ENCODE measurements at places on chromosomes 12 and 14. TPM values are rescaled to one million over a fixed set of nuclear protein-coding genes. Genes with fewer than 3 reads are reported as not detected.

BCL2L14 gene
- total RNA-seq = not detected

EGLN3 gene
- 46.7 TPM for total RNA-seq

SMCO3 gene
- 1.0 TPM for total RNA-seq

CACNA2D4 gene
- total RNA-seq = 9.7 TPM

IL23A gene
- not detected for total RNA-seq

HOTAIR gene
- 9.7 TPM for total RNA-seq

DNA sequence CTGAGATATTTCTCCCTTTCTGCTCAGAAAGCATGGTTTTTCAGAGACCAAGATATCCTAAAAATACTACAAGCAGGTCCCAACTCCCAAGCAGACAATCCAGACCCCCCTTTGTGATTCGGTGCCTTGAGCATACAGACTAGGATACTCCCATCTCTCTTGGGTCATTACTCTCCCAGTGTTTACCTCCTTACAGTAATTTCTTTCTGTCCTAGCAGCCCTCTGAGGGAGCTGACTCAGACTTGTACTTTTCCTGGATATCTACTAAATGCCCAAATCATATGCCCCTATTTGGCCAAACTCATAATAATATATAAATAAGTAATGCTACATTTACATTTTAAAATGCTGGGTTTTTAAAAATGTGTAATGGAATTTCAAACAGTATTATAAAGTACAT lies 355.6 kb downstream of the LRIG3 start:
- no peak for DNase-seq

DNA sequence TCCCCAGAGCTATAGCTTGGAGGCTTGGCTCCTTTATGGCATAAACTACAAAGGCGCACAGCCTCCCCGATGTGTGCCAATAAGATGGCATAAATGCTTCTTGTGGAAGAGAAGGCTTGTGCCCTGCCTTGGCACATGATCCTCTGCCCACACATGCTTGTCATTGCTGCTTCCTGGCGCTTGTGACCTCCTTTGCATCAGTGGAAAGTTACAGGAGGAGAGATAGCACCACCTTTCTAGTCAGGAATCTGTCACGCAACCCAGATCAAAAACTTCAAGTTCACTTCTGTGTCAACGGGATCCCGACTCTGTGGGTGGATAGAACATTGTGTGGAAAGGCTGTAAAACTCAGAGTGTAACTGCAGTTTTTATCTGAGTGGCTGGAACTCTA lies 183.8 kb upstream of the HIF1A start:
- no peak for DNase-seq

DNA sequence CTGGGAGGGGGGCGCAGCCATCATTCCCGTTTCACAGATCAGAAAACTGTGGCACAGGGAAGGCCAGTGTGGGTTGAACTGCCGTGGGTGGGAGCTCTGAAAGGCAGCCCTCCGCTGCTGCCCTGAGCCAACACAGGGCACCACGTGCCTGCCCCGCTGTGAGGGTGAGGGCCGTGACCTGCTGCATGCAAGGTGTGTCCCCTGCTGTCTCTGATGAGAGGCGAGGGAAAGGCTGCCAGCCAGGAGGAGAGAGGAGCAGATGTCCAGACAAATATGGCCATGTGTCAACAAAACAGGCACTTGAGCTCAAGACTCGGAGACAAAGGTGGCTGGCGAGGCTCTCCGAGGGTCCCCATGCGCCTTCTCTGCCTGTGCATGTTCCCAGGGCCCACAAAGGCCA lies 108.8 kb downstream of the RBM19 start:
- no peak for DNase-seq

DNA sequence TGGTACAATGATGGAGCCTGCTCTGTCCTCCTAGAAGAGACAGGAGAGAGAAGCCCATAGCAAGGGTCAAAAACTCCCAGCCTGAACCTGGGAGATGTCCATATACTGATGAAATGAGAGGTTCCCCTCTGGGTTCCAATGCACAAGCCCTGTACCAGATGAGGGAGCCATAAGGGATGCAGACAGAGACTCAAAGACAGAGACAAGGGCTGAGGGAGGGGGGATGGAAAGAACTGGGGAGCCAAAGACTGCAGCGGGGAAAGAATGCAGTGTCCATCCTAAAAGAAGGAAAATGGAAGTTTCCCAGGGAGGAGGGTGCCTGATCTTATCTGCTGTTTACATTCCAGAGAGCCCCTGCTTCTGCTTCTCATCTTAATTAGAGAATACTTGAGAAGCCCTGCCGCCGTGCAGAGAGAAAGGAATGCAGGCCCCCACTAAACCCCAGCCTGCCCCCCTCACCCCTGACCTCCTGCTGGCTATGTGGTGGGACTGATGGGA lies 27.7 kb downstream of the KRT18 start:
- DNase-seq = no peak

DNA sequence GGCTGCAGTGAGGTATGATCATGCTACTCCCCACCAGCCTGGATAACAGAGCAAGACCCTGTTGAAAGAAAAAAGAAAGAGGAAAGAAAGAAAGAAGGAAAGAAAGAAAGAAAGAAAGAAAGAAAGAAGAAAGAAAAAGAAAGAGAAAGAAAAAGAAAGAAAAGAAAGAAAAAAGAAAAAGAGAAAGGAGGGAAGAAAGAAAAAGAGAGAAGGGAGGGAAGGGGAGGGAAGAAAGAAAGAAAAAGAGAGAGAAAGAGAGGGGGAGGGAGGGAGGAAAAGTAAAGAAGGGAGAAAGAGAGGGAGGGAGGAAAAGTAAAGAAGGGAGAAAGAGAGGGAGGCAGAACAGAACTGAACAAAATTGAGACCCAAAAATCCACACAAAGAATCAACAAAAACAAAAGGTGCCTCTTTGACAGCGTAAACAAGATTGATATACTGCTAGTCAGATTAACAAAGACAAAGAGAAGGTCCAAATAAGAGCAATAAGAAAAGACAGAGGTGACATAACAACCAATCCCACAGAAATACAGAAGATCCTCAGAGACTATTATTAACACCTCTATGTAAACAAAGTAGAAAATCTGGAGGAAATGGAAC lies 293.9 kb upstream of the AMIGO2 start:
- DNase-seq = no peak

- no peak for DNase-seq
Measured at GRCh38 chr12:96164951-96165811, 29.0 kb upstream of the ELK3 start.

DNA sequence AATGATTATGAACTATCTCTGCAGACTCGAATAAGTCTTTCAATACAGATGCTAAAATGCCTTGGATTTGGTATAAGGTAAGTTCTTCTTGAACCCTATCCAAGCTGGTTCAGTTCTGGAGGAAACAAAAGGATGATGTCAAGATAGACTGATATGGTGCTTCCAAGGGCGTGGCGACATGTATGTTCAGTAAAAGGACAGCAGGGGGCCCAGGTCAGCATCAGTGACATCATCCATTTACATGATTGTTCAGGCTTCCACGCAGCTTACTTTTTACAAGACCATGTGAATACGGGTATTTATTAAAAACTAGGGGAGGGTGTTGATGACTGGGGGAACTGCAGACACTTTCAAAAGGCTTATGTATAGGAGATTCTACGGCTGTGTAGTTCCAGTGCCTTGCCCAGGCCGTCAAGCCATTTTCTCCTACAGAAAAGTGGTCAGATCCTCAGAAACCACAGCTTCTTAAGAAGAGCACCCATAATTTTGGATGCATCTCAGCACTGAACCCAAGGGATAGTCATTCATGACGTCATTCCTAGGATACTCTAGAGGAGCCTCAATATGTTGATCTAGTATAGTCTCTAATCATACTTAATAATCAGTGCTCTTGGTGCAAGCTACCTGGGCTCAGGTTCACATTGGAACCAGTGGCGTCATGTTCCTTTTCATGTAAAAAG lies 527.7 kb downstream of the FUT8 start:
- DNase-seq = no peak

- peak; percentile 85 for DNase-seq
Measured at GRCh38 chr14:92254786-92255185, 68.2 kb upstream of the SLC24A4 start.

DNA sequence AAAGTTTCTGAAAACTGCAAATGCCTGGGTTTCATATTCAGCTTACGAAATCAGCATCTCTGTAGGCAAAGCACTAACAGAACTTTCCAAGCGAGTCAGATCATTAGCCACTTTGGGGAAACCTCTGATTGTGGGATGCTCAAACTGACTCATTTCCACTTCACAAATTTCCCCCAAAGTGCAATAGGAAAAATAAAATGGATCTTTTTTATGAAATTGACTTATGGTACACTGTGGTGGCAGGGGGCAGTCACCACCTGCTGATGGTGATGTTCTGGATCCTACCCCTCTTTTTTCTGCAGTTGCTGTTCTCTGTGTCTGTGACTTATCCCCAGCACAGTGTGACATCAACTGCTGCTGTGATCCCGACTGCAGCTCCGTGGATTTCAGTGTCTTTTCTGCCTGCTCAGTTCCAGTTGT lies 5.6 kb downstream of the TCTN1 start:
- no peak for DNase-seq

GRCh38 chr12:73902260-73902659 lies 635.4 kb upstream of the ATXN7L3B start:
- DNase-seq = no peak

DNA sequence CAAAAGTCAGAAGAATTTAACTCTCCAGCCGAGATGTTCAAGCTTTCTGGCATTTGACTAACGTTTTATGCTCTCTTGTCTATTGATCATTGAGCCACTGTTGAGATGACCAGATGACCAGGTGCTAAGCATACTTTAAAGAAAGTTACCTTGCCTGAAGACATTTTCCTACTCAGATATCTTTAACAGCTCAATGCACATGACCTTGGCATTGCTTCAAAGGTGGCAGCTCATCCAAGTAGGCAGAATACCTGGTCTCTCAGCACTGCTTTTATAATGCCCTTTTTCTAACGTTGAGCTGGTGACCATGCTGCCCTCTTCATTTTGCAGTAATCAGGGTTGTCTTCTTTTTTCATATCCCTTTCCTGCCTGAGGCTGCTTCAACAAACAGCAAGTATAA lies 358.1 kb downstream of the RAD51B start:
- no peak for DNase-seq

DNA sequence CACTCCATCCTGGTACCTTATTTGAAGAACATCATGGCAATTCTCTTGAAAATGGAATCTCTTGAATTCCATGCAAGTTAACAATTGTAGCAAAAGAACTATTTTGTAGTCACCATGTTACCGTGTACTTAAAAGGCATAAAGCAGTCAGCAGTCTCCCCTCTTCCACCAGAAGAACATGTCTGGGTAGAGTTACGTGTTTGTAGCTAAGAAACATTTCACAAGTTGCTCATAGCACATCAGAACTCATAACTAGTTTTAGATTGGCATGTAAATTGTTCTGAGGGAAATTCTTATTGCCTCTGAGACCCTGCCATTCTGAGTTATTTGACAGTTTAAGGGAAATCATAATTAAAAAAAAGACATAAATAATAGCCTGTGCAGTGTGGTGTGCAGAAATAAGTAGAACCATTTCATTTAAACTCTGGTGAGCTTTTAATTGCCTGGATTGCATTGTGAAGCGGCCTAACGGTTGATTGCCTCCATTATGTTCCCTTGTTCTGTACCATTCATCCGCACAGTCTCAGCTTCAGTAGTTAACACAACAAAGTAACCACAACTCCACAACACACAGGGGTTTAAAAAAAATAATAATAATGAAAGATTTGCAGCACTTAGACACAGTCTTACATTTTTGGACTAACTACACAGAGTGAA lies 2.6 kb downstream of the LMO3 start:
- no peak for DNase-seq

GRCh38 chr12:16347391-16348298 lies at the start of gene MGST1:
Gene MGST1, plus strand, starts transcription at chr12:16347645. Its CDS starts 6,608 bp downstream, at chr12:16354253.
- peak; percentile 82 for DNase-seq

DNA sequence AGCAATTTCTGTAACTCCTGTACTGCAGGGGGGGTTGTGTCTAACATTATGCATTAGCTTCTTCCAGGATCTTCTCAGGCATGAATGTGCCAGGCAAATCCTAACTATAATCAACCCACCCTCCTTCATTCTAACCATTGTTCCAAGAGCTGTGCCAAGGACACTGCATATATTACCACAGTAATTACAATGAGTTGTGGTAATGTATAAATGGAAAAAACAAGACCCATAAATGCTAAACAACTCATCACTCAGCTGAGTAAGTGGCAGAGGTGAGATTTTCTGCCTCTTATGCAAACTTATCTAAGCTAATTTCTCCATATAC lies 80.6 kb downstream of the PRKD1 start:
- DNase-seq = no peak

All from aorta (tissue), 5 donors.